GM06990 (cell line): ENCODE measurements at places on chromosomes 1 and 21.

- no peak for DNase-seq
Measured at GRCh38 chr1:31300193-31300592, 3.4 kb downstream of the ZCCHC17 start.

GRCh38 chr1:191371626-191372025, 786.6 kb upstream of the RGS18 start:
- DNase-seq: no peak

DNA sequence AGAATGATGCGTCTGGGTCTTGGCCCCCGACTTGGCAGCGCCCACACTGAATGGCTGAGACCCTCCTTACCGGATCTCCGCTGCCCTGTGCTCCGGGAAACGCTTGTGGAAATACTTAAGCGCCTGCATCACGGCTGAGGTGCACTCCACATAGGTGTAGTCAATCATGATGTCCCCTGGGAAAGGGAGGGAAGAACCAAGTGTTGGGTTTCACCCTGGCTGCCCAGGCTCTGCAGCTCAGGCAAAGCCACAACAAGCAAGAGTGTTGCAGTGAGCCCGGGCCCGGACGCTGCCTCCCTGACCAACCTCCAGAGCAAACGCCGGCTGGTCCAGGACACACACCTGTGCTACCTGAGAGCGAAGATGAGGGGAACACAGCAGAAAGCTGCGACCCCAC, 21.5 kb upstream of the SPATC1L start:
- no peak for DNase-seq

DNA sequence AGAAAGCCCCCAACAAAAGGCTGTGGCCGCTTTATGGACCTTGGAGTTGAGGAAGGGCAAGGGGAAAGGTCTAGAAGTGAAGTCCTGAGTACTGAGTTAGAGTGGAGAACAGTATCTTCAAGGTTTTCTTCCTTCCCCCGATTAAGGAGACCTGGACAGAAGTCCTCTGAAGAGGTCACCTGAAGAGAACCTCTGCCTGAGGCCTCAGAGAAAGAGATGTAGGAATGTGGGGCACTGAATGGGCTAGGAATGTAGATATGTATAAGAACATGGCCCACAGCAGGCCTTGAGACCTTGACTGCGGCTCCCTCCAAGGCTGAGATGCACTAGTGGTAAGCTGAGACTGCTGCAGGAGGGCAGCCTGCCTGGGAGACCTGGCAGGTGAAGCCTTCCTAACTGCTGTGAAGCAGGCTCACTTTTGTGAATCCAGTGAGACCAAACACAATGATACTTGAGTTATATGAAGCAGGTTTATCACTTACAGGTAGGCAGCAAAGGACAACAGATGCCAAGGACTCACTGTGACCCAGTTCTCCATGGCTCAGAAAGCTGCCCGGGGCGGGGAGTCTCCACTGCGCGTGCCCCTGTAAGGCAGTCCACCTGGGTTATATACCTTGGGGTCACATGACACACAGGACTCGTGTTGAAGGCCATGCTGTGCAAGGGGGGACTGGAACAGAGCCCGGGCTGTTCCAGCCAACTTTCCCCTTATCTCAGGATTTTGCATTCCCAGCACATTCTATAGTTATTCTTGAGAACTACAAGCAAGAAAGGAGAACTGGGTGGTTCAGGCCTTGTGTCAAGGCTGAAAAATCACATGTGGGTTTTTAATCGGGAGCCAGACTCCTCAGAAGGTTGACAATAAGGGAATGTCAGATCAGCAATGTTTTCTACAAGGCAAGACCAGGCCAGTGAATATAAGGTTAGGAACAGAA, 78.8 kb upstream of the PPM1J start:
- no peak for DNase-seq

GRCh38 chr1:160625725-160626498, 20.9 kb downstream of the SLAMF1 start:
- DNase-seq: peak; percentile 57

- no peak for DNase-seq
Measured at GRCh38 chr1:43346636-43347035, 9.0 kb downstream of the MPL start.

DNA sequence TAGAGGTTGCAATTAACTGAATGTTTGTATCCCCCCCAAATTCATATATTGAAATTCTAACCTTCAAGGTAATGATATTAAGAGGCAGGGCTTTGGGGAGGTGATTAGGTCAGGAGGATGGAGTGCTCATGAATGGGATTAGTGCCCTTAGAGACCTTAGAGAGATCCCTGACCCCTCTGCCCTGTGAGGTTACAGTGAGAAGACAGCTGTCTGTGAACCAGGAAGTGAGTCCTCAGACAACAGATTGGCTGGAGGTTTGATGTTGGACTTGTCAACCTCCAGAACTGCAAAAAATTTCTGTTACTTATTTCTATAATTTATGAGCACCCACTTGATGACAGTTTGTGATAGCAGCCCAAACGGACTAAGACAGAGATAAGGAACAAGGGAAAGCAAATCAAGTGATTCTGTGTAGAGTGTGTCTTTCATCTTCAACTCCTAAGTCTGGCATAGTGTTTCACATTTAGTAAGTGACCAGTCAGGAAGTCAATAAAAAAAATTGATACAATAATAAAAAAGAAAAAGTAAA, 30.0 kb upstream of the RWDD3 start:
- no peak for DNase-seq

GRCh38 chr1:64309431-64309831, 106.0 kb downstream of the UBE2U start:
- no peak for DNase-seq

DNA sequence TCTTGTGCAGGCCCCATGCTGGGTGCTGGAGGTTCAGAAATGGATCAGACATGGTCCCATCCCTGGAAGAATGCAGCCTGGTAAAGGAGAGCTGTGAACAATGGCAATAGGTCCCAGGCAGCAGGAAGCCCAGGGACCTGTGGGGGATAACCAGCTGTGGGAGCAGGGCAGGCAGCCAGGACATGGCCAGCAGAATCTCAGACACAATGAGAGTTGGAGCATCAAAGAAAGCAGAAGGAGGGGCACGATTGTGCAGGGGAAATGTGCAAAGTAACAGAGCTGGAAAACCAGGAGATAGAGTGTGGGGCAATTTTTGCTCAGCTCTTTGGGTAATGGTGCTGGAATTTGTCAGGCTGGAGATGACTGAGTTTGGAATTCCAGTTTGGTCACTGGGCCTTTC, 44.3 kb downstream of the C8B start:
- no peak for DNase-seq

DNA sequence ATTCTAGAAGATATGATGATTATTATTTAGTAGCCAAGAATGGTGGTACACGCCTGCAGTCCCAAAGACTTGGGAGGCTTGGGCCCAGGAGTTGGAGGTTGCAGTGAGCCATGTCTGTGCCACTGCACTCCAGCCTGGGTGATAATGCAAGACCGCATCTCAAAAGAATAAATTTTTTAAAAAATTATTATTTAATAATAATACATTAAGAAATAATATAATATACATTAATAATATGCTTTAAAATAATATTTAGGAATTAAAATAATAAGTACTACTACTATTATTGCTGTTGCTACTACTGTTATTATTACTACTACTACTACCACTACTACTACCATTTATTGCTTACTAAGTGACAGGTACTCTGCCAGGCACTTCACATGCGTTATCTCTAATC, 27.2 kb downstream of the CCDC30 start:
- no peak for DNase-seq

DNA sequence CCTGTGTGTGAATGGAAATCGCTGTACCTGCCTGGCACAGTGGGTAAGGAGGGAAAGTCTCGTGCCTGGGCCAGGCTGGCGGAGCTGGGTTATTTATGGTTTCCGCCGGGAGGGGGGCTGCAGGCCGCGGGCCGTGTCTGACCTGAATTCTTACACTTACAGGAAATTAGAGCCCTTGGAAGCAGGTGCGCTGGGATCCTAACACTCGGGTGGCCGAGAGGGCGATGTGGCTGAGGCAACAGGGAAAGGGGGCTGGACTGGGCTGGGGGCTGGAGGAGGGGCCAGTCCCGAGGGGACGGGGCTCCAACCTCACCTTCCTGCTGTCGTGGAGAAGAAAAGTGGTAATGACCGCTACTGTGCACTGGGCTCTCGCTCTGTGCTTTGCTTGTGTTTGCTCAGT, 109.4 kb upstream of the WNT4 start:
- no peak for DNase-seq

DNA sequence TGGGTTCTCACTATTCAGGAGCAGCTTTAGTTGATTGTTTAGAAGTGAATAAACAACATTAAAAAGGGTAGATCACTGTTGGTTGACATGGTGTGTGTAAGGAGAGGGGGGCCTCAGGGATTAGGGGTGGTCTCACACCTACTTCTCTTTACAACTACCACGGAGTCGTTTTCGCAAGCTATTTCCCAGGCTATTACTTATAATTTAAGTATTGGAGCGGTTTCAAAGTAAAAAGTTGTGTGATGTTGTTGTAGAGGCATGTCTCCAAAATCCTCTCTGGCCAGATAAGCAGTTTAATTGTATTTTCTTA, 1.3 kb downstream of the GPSM2 start:
- no peak for DNase-seq

DNA sequence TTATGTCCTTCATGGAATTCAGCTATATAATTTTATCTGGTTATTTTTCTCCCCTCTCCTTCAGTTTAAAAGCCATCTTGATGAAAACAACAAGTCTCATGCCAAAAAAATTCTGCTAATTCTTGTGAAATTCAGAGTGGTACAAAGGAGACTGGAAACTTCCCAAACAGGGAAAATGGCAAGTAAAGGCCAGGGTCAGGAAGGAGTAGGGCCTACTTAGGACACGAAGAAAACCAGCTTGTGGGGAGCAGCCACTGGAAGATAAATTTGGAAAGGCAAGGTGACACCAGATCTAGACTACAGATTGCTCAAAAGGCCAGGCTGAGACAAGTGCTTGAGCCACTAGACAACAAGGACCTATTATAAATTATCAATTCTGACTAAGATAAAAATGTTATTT, 6.4 kb downstream of the TSTD1 start:
- DNase-seq: no peak

DNA sequence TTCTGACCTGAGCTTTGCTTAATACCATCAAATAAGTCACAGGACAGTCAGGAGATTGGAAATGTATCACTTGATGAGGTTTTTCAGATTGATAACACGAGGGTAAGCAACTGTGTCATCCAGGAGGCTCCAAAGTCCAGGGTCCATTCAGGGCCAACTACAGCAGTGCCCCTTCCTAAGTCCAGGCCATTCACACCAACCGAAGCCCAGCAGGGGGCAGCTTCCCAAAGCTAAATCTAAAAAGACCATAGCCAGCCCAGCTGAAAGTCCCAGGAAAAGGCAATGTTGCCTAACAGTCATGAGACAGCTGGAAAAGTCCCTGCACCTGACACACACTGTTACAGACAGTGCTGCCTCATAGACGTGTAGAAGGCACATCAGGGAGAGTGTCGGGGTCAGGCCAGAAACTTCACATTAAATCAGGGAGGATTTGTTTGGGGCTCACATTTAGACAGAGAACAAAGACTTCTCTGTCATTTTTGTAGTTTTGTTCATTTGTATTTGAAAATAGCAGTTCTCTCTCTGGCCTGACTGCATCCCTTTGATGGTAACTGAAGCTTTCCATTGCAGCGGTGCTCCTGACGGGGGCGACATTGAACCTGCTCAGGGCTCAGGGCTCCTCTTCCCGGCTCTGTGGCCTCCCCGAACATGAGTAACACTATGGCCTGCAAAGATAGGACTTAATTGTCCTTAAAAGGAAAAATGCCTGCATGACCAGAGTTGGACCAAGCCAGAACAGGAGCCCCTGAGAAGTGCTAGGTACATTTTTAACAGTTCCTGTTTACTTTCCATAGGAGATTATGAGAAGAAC, 200.4 kb downstream of the NRIP1 start:
- DNase-seq: peak; percentile 41

GRCh38 chr1:31891280-31891679, 46.9 kb downstream of the PTP4A2 start:
- peak; percentile 58 for DNase-seq

DNA sequence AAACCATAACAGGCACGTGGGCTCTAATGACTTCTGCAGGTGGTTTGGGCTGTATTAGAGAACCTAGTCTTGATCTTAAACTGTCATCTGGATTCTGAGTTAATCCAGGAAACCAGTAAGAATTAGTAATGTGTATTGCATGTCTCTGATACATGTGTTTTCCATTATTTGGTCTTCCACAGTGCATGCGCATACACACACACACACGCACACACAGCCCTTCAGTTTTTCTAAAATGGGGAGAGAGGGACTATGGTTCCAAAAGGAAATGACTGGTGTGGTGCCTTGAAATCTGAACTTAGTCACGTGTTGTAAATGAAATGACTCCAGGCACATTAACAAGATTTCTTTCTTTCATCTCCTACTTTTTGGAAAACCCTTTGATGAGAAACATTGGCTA, 67.6 kb downstream of the OLFML2B start:
- no peak for DNase-seq

GRCh38 chr21:32977216-32977615, 48.5 kb upstream of the OLIG2 start:
- DNase-seq: no peak

- no peak for DNase-seq
Measured at GRCh38 chr1:25744636-25745425, 55.2 kb upstream of the SELENON start.

- DNase-seq: no peak
Measured at GRCh38 chr1:182015360-182015759, 46.2 kb downstream of the ZNF648 start.

DNA sequence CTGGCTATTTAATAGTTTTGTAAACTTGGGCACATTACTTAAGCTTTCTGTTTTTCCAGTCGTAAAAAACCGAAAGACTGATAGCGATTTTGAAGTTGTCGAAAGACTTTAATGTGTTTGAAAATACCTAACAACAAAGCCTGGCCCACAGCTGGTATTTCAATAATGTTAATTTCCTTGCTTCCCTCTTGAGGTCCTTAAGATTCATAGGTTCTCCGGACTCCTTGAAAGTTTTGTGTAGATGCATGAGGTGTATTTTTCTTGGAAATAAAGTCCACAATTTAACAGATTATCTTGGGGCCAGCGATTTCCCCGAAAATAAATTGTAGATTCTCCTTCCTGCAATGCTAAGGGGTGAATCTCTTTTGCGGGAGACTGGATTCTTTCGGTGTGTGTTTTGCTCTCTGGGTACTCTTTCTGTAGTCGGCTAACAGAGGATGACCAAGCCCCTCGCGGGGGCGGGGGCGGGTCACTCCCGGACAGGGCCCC, 735 bp upstream of the YTHDF2 start:
- DNase-seq: no peak

DNA sequence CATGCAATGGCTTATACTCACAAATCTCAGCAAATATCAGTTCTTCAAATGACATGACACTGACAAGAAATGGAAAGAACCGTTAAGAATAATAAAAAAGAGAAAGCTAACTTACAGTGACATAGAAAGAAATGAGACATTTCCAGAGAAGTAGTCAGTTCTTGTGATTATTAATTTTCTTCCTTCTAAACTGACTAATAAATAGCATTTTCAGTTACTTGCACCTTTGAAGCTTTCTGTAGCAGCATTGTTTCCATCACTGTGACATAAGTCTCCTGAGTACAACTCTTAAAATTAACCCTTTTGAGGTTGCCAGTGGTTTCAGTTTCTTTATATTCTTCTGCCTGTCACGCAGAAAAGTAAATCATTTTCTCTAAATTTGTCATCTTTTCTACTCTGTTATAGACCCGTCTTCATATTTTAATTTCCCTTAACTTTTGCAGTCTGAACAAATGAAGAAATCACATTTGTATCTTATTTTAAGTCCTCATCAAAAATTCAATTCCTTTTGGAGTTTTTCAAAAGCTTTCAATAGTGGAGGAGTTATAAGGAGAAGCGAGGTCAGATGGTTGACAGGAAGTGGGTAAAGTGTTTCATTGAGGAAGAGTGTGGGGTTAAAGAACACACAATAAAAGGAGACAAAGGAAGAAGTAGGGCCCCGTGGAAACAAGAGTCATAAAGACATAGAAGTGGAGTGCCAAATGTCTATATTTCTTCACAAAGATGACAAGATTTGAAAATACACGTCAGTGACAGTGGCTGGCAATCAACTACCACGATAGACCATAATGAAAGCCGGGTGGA, 57.9 kb upstream of the S1PR1 start:
- DNase-seq: peak; percentile 80
